Stimulated activated CD8-positive, alpha-beta memory T cell treated with anti-CD3 and anti-CD28 coated beads, Interleukin-15, amount 100 ng/mL, for 48 hours (primary cell): ENCODE measurements at places on chromosomes 6 and 20.

- DNase-seq: no peak
Measured at GRCh38 chr6:41367700-41368099, 32.3 kb downstream of the NCR2 start.

GRCh38 chr6:136822046-136822375 lies 381 bp upstream of the PEX7 start:
- DNase-seq: no peak

- no peak for DNase-seq
Measured at GRCh38 chr6:1104988-1105670, 206.8 kb upstream of the FOXQ1 start.

DNA sequence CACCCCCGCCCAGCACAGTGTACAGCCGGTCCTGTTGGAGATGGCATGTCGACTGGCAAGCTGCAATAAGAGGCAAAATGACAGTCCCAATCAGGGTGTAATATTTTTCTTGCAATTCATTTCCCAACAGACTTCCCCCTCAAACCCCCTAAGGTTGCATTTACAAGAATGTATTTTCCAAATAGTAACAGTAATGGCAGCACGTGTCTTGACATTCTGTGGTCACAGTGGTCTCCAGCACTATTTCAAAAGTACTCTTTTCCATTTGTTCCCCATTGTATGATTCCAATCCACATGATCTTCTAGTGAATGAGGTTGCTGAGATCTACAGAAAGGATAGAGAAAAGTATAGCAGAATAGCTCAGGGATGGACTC lies 97.8 kb upstream of the CARMIL1 start:
- DNase-seq: no peak

- no peak for DNase-seq
Measured at GRCh38 chr6:17980329-17980728, 7.1 kb downstream of the KIF13A start.

- DNase-seq: no peak
Measured at GRCh38 chr6:30150671-30151395, 10.2 kb downstream of the TRIM10 start.

DNA sequence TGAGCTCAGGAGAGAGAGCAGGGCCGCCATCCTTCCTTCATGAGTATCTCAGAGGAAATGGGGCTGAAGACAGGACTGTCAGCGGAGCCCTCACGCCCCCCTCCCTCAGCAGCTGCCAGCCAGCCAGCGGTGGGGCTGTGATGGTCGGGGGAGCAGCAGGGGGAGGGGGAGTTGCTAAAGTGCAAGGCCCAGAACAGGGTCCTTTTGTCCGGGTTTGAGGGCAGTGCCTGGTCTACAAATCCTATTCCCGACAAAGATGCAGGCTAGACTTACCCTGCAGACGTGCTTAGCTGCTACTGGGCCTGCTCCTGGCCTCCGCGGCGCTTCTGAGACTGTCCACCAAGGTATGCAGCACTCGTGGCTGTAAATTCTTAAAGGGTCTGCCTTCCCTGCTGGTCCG lies 593.4 kb upstream of the CDH4 start:
- DNase-seq: no peak

GRCh38 chr6:147108259-147108910 lies 95.8 kb upstream of the STXBP5 start:
- no peak for DNase-seq

DNA sequence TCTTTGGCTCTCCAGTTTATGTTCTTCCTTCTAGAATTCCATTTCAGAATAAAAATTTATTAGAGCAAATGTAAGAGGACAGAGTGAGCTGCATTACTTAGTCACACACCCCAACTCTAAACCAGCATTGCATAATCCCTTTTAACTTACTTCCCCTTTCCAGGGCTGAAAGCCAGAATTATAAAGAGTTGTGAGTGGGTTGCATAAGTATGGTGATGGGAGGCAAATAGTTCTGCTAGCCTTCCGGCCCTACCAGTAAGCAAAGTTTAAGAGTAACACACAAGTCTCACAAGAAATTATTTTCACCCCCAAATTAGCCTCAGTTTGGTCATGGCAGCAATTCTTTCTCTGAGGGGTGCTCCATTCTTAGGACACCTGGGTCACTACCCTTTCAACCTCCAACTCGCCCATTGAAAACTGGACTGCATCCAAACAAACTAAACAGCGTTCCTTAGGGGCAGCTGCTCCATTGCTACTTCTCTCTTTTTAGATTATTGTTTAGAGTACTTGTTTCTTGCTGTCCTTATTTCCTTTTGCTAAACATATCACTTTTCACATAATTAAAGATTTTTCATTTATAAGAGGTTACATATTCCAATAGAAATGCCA lies 1.6 kb downstream of the KIAA0408 start:
- no peak for DNase-seq

DNA sequence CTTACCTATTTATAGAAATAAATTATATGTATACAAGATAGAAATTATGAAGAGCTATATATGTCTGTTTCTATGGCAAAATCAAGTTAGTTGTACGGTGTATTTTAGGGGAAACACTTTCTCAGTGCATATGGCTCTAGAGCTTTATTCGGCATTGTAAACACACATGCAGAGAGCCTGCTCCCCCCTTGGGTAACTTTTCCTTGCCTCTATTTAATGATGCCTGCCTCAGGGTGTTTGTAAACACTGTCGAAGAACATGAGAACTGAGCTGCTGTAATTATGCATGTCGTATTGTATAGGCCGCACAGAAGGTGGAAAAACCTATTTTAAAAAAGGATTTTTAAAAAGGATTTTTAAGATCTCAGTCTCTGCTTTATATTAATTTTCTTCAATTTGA lies 133.4 kb downstream of the FNDC1 start:
- no peak for DNase-seq

DNA sequence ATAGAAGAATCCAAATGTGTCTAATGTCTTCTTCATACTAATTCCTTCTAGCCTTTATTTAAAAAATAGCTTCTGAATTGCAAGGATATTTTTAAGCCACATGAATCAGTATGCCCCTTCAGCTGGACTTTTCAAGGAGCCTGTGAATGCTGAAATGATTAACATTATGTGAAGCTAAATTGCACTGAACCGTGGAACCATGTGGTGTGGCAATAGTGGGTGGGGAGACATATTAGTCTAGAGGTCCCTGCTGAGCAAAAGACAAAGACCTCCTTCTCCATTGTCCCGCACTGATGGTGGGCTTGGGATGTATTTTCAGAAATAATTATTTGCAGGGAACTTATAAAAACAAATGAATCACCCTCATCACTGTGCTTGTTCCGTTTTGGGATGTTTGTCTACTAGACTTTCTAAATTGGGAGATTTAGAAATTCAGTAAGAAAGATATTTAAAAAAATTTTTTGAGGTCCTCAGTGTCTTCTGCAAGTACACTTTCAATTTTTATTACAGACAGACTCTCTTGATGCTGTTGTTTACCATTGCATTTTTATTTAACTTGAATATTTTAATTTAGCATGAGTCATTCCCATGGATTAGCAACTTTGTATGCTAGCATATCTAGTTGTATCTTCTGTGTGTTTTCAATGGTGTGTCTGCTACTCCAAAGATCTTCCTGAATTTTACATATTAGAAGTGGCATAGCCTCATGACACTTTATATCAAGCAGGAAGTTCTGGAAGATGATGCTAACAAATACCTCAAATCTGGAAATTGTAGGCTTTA lies 238.1 kb downstream of the LAMA2 start:
- no peak for DNase-seq

- DNase-seq: no peak
Measured at GRCh38 chr20:52031206-52031562, 160.4 kb downstream of the ZFP64 start.

GRCh38 chr6:115544765-115545671 lies 515.7 kb downstream of the FRK start:
- no peak for DNase-seq

GRCh38 chr6:43705996-43706395 lies 18.4 kb upstream of the MRPS18A start:
- DNase-seq: no peak

- no peak for DNase-seq
Measured at GRCh38 chr6:69138148-69138547, 503.1 kb downstream of the ADGRB3 start.

GRCh38 chr6:20328266-20328923 lies 73.3 kb upstream of the E2F3 start:
- no peak for DNase-seq

- no peak for DNase-seq
Measured at GRCh38 chr6:170434117-170434820, 118.8 kb downstream of the PSMB1 start.

DNA sequence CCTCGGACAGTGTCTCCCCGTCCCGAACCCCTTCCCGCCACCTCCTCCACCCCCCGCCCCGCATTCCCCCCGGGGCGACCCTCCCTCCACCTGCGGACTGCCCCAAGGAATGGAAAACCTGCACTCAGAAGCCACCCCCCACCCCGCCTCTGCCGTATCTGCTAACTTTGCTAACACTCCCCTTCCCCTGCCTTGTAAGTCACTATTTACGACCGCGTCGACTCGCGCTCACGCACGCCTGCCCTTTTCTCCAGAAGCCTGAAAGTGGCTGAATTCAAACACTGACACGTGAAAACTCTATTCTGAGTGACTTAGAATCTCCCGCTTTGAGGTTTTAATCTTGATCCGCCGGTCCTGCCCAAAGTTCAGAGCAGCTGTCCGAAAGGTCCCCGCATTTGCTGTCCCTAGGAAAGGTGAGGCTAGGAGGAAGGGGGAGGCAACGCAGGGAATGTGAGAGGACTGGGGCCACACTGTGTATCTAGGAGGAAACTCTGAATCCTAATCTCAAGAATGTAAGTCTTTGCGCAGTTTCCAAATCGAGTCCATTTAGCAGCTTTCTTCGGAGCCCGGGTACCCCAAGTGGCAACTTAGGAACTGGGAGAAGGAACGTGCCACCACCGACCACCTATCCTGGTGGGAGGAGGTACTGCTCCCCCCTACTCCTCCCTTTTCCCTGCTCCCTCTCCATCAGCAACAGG lies 9.3 kb upstream of the POU3F2 start:
- DNase-seq: no peak

GRCh38 chr6:54937371-54937770 lies 90.8 kb downstream of the FAM83B start:
- no peak for DNase-seq

- DNase-seq: no peak
Measured at GRCh38 chr6:79215213-79215824, 19.2 kb downstream of the HMGN3 start.

DNA sequence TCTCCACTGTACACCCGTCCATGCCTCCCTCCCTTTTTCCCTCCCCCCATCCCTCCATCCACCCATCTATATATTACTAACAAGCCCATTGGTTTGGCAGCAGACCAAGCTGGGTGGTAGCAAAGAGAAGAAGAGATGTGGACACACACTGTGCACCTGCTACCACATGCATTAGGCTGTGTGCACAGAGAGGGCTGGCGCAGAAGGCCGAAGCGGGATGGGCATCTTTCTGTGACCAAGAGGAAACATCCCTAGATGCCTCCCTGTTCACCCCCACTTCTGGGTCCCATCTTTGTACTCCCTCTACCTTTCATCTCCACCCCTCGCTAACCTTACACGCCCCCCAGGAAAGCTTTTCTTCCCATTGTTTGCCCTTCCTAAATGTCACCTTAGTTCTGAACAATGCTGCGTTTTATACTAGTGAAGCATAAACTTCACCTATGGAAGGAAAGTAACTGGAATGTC lies 64.9 kb upstream of the AFDN start:
- DNase-seq: no peak

GRCh38 chr20:63911176-63911575 lies 16.2 kb downstream of the DNAJC5 start:
- DNase-seq: no peak

DNA sequence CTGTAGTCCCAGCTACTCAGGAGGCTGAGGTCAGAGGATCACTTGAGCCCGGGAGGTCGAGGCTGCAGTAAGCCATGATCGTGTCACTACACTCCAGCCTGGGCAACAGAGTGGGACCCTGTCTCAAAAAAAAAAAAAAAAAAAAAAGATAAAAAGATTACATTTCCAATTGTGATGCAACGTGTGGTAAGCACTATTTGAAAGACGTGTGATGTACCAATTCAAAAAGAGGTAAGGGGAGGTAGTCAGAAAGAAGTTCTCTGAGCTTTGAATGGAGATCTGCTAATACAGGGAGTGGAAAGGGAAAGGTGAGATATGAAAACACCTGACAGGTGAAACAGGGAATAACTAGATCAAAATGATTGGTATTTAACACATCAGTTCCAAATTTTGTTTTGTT lies 11.9 kb downstream of the GOPC start:
- DNase-seq: no peak

DNA sequence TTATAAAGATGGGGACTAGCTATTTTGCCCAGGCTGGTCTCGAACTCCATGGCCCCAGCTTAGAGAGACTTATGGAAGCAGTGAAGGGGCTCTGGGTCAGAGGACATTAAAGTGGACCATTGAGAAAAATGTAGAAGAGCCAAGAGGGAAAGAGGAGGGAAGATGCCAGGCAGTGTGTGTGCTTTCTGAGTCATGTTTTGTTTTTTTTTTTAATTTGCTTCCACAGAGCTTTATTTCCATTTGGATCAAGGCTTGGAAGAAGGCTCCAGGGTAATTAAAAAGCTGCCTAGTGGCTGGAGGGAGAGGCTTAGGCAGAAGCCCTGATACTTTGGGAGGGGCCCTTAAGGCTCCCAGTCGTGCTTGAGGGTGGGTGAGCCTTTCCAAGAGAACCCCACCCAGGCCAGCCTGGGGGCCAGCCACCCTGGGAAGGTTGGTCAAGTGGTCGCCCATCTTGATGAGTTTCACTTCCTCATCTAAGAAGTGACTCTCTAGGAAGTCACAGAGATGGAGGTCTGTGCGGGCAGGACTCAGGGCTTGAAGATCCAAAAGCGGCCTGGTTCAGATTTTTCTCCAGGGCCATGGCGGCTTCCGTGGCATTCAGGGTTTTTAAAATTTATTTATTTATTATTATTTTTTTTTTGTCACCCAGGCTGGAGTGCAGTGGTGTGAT lies 3.0 kb upstream of the ZNF335 start:
- no peak for DNase-seq

GRCh38 chr6:29953001-29953441 lies 10.7 kb downstream of the HLA-A start:
- DNase-seq: no peak

DNA sequence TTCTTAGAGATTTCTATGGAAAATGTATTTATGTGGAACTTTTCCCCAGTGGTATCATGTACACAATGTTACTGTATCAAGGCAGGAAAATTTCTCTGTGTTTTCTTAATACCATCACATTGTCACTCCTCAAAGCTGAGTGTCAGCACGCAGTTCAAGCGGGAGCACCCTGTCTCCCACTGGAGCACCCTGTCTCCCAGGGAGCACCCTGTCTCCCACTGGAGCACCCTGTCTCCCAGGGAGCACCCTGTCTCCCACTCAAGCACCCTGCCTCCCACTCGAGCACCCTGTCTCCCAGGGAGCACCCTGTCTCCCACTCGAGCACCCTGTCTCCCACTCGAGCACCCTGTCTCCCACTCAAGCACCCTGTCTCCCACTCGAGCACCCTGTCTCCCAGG lies 51.3 kb downstream of the PSMG4 start:
- no peak for DNase-seq

DNA sequence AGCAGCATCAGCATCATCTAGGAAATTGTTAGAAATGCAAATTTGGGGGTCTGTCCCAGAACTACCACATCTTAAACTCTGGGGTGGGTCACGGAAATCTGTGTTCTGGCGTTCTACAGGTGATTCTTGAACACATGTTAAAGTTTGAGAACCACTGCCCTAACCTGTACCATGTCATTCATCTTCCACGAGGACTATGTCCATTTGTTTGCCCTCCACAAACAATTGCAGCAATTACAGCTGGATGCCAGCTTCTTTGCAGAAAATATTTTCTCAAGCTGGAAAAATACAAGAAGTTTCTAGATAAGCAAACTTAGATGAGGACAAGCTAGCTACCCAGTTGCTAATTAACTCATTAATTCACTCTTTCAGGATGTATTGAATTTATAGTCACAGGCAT lies 54.1 kb downstream of the MAFB start:
- DNase-seq: no peak
